Articular chondrocyte of knee joint (primary cell): ENCODE measurements at places on chromosomes 5 and 9. TPM values are rescaled to one million over a fixed set of nuclear protein-coding genes. Genes with fewer than 3 reads are reported as not detected.

Gene ANGPTL2
- 51.1 and 64.2 TPM in 2 replicates for total RNA-seq

Gene SLC34A3
- total RNA-seq, result not detected in 2 replicates

Gene AMACR
- total RNA-seq, result 14.8 and 20.9 TPM in 2 replicates

Gene GOLM1
- 240 and 290 TPM in 2 replicates for total RNA-seq

Gene TAL2
- total RNA-seq, result 0.32 TPM in 1 of 2 replicates, not detected in the other

Gene NIPSNAP3A
- total RNA-seq, result 61.6 and 69.6 TPM in 2 replicates

Gene GFPT2
- 59.0 and 66.6 TPM in 2 replicates for total RNA-seq

Gene FRMD3
- total RNA-seq, result 0.11 and 0.13 TPM in 2 replicates

Gene BTNL3
- total RNA-seq, result not detected in 2 replicates

Gene SEMA5A
- total RNA-seq, result 19.6 and 38.5 TPM in 2 replicates

Gene PCDHGA9
- 10.1 and 11.1 TPM in 2 replicates for total RNA-seq

Gene KIF4B
- total RNA-seq, result not detected in 2 replicates

Gene SUSD3
- 2.7 and 7.2 TPM in 2 replicates for total RNA-seq

Gene SLC25A2
- total RNA-seq, result 0.32 and 0.39 TPM in 2 replicates

Gene UBE2QL1
- total RNA-seq, result 1.3 and 2.4 TPM in 2 replicates

Gene TTC16
- under 0.01 TPM in 1 of 2 replicates, not detected in the other for total RNA-seq

Gene TRIM36
- total RNA-seq, result 0.13 and 0.32 TPM in 2 replicates
